Activated CD4-positive, alpha-beta T cell treated with anti-CD3 and anti-CD28 coated beads for 1 hour (primary cell): ENCODE measurements at places on chromosomes 1 and 21.

GRCh38 chr1:118773656-118774055 lies 214.5 kb downstream of the TBX15 start:
- DNase-seq, result no peak

GRCh38 chr1:35931446-35932157 lies 697 bp downstream of the AGO3 start:
- DNase-seq, result no peak

DNA sequence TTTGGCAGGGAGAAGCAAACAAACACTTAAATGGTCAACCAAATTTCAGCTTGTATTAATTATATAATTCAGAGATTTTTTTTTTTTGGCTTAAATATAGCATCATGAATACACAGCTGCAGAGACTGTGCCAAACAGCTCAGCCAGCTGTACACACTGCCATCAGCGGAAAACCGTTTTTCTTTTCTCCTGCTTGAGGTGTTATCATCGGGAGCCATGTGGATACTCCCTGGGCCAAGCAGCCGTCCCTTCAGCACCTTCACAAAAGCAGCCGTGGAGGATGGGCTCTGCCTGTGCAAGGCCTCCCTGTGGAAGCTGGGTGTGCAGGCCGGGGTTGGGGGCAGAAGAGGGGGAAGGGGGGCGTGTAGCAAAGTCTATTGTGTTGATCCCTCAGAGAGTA lies 85.0 kb downstream of the NUF2 start:
- DNase-seq, result no peak

DNA sequence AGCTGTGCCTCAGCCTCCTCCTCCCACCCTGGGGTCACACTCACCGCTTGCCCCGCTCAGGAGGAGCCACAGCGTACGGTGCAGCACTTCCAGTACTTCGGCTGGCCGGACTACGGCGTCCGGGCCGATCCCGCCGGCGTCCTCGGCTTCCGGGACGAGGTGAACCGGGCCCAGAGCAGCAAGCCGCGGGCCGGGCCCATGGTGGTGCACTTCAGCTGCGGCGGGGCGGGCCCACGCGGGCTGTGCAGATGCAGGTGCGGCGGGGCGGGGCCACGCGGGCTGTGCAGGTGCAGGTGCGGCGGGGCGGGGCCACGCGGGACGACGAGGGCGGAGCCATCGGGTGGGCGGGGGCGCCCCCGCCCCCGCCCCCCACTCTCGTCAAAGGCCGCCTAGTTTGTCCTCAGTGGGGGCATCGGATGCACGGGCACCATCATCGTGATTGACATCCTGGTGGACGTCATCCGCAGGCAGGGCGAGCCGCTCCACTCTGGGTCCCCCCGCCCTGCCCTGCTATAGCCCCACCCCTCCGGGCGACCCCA lies 5.5 kb downstream of the RNF223 start:
- DNase-seq, result no peak

GRCh38 chr1:200184196-200184595 lies 156.7 kb downstream of the NR5A2 start:
- no peak for DNase-seq

GRCh38 chr21:42444745-42445059 lies 41.0 kb downstream of the UBASH3A start:
- DNase-seq, result no peak

- no peak for DNase-seq
Observed at GRCh38 chr1:89364954-89365550, 1.2 kb downstream of the GBP6 start.
